Islet precursor cell (in vitro differentiated cells): ENCODE measurements at places on chromosomes 2 and 18.

GRCh38 chr2:238584617-238585016 lies 157.9 kb downstream of the ASB1 start:
- DNase-seq, result peak; percentile 32

- DNase-seq, result no peak
Measured at GRCh38 chr18:45071956-45072355, 391.3 kb downstream of the SETBP1 start.

DNA sequence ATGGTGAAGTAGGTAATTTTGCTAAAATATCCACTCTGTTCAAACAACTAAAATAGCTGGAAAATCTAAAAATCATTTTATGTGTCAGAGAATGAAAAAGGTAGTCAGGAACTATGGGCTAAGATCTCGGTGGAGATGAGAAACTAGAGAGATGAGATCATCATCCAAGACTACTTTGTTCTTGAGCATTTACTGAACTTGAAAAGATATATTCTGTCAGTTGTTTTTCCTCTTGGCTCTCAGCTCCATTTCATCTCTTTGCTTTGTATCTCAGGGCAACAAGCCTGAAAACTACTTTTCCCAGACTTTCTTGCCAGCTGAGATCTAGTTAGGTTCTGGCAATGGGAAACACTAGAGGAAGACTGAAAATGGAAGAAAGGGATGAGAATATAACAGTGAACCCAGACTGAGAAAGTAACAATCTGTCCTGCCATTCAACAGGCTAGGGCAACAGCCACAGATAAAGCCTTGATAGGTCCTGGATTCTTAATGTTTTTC lies 346.2 kb upstream of the MEX3C start:
- no peak for DNase-seq

- no peak for DNase-seq
Measured at GRCh38 chr18:74942319-74942910, 266.5 kb downstream of the PTGR3 start.

DNA sequence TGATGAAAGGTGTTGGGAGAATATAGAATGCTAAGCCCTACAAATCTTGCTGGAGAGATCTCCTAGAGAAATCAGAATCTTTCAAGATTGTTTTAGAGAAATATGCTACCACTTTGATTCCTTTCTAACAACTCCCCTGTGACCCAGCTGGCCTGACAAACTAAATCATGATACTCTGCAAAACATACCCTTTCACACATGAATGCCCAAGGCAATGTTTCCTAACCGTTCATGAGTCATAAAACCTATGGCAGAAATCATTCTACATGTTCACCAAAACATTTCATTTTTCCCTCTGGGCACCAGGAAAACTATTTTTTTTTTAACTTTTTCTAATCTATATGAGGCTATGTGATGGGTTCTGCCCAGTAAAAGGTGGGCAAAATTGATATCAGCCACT lies 77.8 kb upstream of the SETBP1 start:
- no peak for DNase-seq

DNA sequence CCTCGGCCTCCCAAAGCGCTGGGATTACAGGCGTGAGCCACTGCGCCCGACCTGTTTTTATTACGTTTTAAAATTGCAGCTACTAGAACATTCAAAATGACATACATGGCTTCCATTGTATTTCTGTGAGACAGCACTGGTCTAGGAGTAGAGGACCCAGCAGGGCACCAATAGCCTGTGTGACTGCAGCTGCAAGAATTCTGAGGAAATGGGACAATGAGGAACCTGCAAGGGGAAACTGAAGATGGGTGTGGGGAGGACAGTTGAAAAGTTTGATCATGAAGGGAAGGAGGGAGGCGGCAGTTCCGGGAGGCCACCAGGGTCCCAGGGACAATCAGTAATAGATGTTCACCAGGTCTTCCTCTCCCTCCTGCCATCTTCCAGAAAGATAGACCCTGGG lies 13.9 kb upstream of the DNPEP start:
- no peak for DNase-seq

GRCh38 chr18:43578706-43579105 lies 301.4 kb upstream of the SYT4 start:
- DNase-seq, result no peak

DNA sequence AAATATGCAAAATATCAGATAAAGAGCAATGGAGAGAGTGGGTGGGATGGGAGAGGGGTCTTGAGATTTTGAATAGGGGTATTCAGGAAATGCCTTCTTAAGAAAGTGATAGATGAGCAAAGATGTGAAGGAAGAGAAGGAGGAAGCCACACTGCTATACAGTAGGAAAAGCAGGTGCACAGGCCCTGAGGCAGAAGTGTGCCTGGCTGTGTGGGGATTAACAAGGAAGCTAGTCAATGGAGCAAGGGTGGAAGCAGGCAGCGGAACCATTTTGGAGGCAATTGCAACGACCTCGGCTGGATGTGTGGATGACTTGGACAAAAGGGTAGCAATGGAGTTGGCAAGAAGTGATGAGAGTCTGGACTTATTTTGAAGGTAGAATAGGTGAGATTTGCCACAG lies 11.0 kb upstream of the CNGA3 start:
- no peak for DNase-seq

DNA sequence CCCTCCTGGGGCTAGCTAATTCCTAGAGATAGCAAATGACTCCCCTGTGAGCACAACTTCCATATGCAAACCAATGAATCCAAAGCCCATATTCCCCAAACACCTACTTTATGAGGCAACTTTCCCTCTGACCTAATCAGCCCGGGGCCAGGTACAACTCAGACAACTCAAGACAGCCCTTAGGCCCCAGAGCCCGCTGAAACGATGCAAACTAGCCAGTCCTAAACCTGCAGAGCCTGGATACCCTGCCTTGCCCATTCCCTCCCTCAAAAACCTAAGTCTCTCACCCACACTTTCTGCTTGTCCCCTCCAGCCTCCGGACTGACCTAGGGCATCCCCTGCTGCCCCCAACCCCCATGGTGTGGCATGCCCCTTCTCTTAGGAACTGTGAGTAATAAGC lies 142.8 kb downstream of the ACTR3 start:
- no peak for DNase-seq

DNA sequence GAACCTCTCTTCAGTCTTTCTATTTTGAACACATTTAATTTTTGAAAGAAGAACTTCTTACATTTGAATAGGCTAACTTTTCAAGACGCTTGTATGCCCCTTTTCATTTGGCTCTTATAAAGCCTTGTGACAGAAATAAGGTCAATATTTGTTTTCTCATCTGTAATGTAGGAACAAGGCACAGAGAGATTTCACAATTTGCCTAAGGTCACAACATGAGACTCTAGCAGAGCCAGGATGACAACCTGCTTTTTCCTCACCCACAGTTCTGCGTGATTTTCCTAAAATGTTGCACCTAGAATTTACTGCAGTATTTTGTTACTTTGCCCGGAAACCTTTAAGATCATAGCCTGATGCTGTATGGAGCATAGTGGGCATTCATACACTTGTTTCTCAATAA lies 67.4 kb downstream of the TXNL1 start:
- no peak for DNase-seq
